ENCODE measurements at places on chromosomes 3 and 15.

- H3K27me3 ChIP-seq, result no peaks in the 10 kb centered on the region
- H3K4me1 ChIP-seq, result no peaks in the 10 kb centered on the region
- no peak overlapping the region for H3K27ac ChIP-seq
- H3K36me3 ChIP-seq, result no peaks in the 10 kb centered on the region
- no peak for DNase-seq
Observed at GRCh38 chr3:134258761-134259347, 8.2 kb upstream of the RYK start.

DNA sequence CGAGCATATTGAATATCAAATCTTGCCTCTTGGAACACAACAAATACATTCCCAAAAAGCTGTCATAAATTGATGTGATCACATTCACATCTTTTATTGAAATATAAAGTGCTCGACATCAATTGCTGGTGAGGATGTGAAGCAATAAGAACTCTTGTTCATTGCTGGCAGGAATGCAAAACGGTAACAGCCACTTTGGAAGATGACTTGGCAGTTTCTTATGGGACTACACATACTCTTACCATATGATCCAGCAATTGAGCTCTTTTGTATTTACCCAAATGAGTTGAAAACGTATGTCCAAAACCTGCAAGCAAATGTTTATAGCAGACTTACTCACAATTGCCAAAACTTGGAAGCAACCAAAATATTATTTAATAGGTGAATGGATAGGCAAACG is 234.9 kb downstream of the CACNA2D3 start:
- H3K27me3 ChIP-seq, result no peaks in the 10 kb centered on the region
- no peak for DNase-seq
- H3K4me1 ChIP-seq, result no peaks in the 10 kb centered on the region
- no peaks in the 10 kb centered on the region for H3K36me3 ChIP-seq
- no peak overlapping the region for H3K4me3 ChIP-seq

DNA sequence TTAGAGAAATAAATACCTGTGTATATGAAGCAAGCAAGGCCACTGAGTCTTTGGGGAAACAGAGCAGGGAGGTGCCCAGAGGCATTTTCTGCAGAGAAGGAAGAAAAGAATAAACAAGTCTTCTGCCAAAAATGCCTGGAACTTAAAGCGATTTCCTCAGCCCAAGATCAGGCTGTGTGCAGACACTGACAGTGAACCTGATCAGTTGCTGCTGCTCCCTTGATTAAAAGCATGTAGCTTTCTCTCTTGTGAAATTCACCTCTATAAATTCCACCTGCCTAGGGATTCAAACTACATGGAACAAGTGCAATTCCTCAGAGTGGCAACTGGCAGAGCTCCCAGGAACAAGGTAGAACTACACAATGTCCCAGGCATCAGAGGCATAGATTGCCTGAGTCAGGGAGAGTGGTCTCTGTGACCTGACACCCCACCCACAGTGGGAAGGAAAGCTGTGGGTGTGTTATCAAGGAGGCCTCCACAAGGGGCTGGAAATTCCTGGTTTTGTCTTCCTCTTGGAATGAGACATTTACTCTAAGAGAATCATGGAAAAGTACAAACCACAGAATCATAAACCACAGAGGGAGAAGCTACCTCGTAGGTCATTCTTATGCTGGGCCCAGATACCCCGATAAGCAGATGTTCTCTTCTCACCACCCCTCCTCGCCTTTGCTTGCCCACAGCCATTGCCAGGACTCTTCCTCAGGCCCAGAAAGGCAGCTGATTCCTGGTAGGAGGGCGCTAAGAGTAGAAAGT is 1.8 kb upstream of the ZBTB38 start:
- no peak for DNase-seq
- no peak overlapping the region for H3K27ac ChIP-seq

- H3K27me3 ChIP-seq, result no peaks in the 10 kb centered on the region
- no peak overlapping the region for H3K27ac ChIP-seq
- H3K4me3 ChIP-seq, result no peak overlapping the region
- H3K36me3 ChIP-seq, result no peaks in the 10 kb centered on the region
- DNase-seq, result no peak
- no peaks in the 10 kb centered on the region for H3K4me1 ChIP-seq
Observed at GRCh38 chr3:133269393-133269792, 130.5 kb upstream of the BFSP2 start.

DNA sequence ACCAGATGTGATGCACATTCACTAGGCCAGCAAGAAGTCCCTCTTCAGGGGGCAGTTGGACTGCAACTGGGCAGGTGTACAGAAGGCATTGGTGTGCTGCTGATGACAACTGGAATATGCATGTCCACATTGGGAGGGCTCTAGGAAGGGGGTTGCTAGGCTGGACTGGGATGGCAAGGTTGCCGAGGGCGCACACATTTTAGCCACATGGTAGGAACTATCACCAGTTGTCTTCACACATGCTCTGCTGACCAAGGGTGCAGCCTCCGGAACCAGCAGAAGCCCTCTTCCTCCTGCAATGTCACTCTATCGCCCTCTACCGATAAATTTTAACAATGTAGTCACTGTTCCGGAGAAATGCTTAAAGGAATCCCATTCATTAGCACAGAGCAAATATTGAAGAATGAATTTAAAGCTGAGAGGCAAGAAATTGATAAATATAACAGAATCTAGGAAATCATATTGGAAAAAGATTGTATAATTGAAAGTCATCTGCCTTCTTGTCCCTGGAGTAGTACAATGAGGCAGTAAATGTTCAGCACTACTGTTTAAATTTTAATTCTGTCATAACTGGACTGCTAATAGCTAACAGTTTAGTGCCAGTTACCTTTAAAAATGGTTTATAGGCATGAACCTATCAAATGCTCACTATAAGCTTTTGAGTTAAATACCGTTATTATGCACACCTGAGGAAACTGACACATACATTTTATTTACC is 22.6 kb upstream of the LYSMD4 start:
- H3K4me1 ChIP-seq, result no peaks in the 10 kb centered on the region
- no peak overlapping the region for H3K27ac ChIP-seq
- H3K36me3 ChIP-seq, result no peaks in the 10 kb centered on the region
- H3K4me3 ChIP-seq, result no peak overlapping the region

Data from effector memory CD4-positive, alpha-beta T cell (primary cell).